ENCODE measurements at places on chromosomes 1 and 21. TPM values are rescaled to one million over a fixed set of nuclear protein-coding genes. Genes with fewer than 3 reads are reported as not detected.

The LRRN2 gene
- polyA plus RNA-seq, result 3.6 TPM

DNA sequence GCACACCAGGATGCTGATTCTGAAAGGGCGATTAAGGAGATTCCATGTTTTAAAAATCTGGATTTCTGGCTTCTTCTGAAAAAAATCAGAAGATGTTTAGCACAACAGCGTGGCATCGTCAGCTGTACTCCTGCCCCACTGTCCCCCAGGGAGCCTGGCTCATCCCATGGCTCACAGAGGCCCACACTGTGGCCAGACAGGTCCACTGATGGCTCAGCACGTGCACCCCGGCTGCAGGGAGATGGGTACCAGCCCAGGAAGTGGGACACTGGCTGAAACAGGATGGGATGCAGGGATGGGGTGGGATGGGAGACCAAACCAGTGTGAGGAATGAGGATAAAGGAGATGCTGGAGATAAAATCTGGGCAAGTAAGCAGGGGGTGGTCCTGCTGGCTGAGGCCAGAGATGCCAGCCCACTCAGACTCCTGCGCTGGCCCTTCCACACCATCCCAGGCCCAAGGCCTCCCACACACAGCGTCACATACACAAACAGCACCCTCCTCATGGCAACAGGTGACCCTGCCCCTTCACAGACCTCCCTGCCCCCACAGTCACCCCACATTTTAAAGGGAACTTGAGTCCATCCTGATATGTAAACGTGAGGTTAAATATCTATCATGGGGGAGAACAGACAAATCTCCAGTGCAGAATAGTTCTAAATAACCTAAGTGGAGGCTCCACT, 23.9 kb upstream of the SAMD11 start:
- H3K4me3 ChIP-seq, result no peak overlapping the region
- peaks cover 6% of the 10 kb centered on the region for H3K4me1 ChIP-seq
- H3K27ac ChIP-seq, result no peak overlapping the region
- H3K27me3 ChIP-seq, result no peaks in the 10 kb centered on the region
- H3K36me3 ChIP-seq, result no peaks in the 10 kb centered on the region
- DNase-seq, result no peak

DNA sequence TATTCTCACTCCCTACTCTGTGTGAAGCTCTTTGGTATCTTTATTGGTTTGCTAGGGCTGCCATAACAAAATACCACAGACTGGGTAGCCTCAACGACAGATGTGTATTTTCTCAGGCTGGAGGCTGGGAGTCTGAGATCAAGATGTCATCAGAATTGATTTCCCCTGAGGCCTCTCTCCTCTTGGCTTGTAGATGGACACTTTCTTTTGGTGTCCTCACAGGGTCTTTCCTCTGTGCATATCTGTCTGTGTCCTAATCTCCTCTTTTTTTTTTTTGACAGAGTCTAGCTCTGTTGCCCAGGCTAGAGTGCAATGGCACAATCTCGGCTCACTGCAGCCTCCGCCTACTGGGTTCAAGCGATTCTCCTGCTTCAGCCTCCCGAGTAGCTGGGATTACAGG, 71.4 kb upstream of the KCNJ6 start:
- no peaks in the 10 kb centered on the region for H3K4me1 ChIP-seq
- no peak overlapping the region for H3K27ac ChIP-seq
- H3K27me3 ChIP-seq, result peaks cover 4% of the 10 kb centered on the region
- H3K4me3 ChIP-seq, result no peak overlapping the region
- H3K36me3 ChIP-seq, result no peaks in the 10 kb centered on the region

GRCh38 chr1:102875756-102876155, 232.6 kb downstream of the COL11A1 start:
- H3K4me1 ChIP-seq, result no peaks in the 10 kb centered on the region
- H3K27ac ChIP-seq, result no peak overlapping the region
- no peak overlapping the region for H3K4me3 ChIP-seq
- H3K27me3 ChIP-seq, result no peaks in the 10 kb centered on the region
- no peak for DNase-seq
- H3K36me3 ChIP-seq, result no peaks in the 10 kb centered on the region

- peak; percentile 89 for DNase-seq
- H3K4me1 ChIP-seq, result peaks cover 11% of the 10 kb centered on the region
- H3K4me3 ChIP-seq, result peak overlapping the region; percentile 51
- peak overlapping the region; percentile 57 for H3K27ac ChIP-seq
These were observed 229.7 kb upstream of the TMEM51 start for GRCh38 chr1:14923727-14924452.

Measured in sigmoid colon (tissue), 7 donors.